Islet precursor cell (in vitro differentiated cells): ENCODE measurements at places on chromosomes 5 and 9.

DNA sequence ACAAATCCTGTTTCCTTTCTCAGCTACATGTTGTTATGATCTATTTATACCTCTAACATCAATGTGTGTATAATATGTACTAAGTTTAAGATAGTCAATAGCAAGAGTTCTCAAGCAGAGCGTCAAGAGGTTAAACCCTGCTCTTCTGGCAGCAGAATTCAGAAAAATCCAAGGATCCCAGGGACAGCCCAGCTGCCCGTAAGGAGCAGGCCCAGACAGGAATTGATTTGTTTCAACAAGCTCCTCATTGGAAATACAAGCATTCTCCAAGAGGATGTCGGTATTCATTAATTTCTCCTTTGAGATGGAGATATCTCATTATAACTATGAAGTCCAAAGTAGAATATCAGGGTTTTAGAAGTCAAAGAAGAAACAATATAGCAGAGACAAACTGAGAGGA is 14.9 kb downstream of the EFNA5 start:
- DNase-seq = no peak

GRCh38 chr5:171462928-171463861 is 43.7 kb downstream of the FGF18 start:
- DNase-seq = no peak

DNA sequence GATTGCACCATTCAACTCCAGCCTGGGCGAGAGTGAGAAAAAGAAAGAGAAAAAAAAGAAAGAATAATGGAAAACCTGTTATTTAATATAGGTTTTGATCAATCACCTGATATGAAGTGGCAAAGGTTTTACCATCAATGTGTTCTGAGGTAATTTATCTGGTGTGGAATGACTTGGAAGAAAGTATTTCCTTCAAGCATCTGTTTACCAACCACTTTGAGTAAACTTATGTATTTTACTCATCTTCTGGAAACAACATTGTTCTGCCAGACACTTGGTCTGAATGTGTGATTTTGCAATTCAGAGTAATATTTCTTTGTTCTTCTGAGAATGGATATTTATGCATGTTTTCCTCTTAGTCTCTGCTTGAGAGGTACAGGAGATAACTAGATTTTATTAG is 24.3 kb downstream of the KIF2A start:
- DNase-seq = no peak

GRCh38 chr9:86238861-86239770 is 20.3 kb downstream of the C9orf153 start:
- no peak for DNase-seq

DNA sequence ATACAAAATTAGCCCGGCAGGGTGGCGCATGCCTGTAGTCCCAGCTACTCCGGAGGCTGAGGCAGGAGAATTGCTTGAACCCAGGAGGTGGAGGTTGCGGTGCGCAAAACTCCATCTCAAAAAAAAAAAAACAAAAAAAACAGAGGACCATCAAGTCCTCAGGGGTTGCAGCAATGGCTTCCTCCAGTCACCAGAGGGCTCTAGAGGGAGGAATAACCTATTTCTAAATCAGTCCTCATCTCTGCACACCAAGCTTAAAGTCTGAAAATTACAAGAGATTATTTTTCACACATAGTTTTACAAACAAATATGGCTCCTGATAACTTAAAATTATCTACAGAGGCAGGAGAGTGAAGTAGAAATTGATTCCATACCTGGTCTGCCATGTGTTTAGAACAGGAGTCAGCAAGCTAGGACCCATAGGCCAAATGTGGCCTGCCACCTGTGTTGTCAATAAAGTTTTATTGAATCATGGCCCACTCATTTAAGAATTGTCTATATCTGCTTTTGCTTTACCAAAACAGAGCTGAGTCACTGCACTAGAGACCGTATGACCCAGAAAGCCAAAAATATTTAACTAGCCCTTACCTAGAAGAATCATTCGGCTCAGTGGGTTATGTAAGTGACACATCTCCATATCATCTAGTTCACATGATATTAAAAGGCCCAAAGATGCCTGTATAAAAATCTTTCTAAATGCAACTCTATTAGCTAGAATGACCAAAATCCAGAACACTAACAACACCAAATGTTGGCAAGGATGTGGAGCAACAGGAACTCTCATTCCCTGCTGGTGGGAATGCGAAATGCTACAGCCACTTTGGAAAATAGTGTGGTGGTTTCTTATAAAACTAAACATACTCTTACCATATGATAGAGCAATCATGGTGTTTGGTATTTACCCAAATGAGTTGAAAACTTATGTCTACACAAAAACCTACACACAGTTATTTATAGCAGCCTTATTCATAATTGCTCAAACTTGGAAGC is 207.7 kb downstream of the FRMD3 start:
- no peak for DNase-seq

- DNase-seq = no peak
These were observed 765.4 kb upstream of the DMAC1 start for GRCh38 chr9:8564960-8565359.

DNA sequence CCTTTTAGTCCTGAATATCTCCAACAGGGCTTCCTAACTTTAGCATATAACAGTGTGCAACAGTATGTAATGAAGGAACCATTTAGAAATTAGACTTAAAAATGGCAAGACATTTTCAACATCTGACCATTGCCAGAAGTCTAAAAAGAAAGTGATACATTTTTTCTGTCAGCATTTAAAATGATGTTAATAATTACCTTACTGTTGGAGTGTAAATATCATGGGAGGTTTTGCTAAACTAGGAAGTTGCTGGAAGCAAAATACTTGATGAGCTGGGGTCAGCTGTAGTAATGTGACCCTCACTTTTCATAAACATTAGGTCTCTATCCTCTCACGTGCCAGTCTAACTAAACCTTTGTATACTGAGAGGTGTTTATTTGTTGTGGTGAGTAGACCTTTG is 68.8 kb downstream of the NTRK2 start:
- no peak for DNase-seq

- DNase-seq = no peak
These were observed 130.9 kb downstream of the NMUR2 start for GRCh38 chr5:152274224-152274623.

- DNase-seq = no peak
These were observed 15.5 kb downstream of the ZBTB34 start for GRCh38 chr9:126875756-126876510.

- peak; percentile 60 for DNase-seq
These were observed 4.2 kb upstream of the GDNF start for GRCh38 chr5:37844009-37844408.
